ENCODE measurements at places on chromosomes 6 and 20.

- no peak for DNase-seq
These were observed 416.0 kb upstream of the SPTLC3 start for GRCh38 chr20:12592756-12593155.

DNA sequence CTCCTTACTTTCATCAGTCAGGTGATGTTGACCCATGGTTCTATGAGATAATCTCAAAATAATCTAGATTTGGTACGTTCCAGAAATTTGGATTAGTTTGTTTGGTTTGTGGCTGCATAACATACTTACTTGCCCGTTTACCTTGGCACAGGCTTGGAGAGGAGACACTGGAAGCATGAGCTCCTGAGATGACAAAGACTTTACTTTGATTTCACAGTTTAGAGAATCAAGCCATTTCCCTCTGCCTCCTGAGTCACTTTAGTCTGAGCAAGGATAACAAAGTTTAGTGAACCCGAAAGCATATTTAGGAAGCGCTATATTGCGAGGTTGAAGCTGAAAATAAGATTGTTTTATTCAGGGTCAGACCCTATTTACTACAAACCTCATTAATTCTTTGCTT lies 643.4 kb downstream of the QKI start:
- no peak for DNase-seq

DNA sequence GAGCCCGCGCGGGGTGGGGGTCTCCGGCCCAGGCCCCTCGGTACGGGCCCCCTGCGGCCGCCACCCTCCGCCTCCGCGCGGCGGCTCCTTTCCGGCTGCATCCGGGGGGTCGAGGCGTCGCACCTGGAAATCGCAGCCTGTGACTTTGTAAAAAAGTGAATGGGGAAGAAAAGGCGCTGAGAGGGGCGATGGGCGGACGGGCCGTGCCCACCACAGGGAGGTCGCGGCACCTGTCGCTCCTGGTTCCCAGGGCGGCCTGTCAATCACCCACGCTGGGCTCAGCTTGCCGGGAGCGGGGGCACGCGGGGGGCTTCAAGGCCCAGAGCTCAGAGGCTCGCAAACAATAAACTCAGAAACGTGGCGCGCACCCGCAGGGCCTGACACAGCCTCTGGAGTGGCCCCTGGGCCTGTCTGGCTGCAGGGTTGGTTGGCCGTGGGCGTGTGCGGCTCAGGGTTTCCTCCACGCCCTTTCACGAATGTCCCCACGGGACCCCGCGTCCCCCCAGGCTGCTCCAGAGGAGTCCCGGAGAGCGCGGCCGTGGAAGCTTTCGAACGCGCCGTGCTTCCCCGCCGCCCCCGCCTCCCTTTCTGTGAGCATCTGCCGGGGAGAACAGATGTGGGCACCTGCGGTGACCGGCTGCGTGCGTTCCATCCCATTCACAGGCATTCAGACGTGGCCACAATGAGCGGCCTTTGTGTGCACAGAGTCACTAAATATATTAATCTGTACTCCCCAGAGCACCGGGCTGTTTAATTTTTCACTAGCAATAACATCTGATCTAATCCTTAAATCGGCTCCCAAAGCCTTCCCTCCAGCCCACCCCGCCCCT lies 6.1 kb upstream of the DLL1 start:
- no peak for DNase-seq

GRCh38 chr6:105178110-105178509 lies 1.7 kb downstream of the POPDC3 start:
- DNase-seq = no peak

GRCh38 chr6:29790626-29791025 lies 37.0 kb upstream of the HLA-G start:
- no peak for DNase-seq

All from activated T-cell treated with anti-CD3 and anti-CD28 coated beads for 24 hours (primary cell).